ENCODE measurements at places on chromosomes 2 and 18.

DNA sequence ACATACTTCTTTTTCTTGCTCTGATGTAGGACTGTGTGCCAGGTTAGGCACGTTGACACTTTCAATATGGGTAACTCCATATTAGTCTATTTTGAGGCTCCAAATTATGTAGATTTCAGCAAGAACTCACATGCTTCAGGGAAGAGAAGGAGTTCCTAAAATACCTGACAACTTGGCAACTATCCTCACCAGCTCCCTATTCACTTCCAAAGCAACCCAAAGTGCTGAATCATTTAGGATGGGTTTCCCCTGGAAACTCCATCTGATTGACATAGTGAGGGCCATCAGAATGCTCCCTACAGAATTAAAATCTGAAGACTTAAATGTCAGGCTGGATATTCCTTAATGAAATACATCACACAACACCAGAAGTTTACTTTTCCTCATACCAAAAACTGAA, 32.5 kb upstream of the NFU1 start:
- no peak for DNase-seq

- DNase-seq, result no peak
Observed at GRCh38 chr18:65754121-65754520, 3.3 kb downstream of the CDH7 start.

GRCh38 chr2:226295681-226296080, 503.9 kb downstream of the IRS1 start:
- DNase-seq, result no peak

DNA sequence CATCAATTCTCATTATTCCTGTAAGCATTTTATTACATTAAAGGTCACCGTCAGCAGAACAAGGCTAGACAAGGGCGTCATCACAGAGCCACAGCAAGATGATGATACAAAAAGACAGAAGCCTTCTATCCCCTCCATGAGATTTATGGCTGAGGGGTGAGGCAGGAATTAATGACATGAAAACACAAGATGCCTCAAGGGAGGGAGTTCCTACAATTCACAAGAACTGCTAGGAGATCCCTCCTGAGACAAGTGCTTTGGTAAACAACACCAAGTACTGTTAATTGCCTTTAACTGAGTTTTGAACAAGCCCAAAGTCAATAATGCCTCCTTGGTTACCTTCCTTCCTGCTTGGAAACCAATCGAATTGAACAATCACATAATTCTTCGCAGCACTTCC, 14.1 kb downstream of the ADD2 start:
- DNase-seq, result peak; percentile 5

DNA sequence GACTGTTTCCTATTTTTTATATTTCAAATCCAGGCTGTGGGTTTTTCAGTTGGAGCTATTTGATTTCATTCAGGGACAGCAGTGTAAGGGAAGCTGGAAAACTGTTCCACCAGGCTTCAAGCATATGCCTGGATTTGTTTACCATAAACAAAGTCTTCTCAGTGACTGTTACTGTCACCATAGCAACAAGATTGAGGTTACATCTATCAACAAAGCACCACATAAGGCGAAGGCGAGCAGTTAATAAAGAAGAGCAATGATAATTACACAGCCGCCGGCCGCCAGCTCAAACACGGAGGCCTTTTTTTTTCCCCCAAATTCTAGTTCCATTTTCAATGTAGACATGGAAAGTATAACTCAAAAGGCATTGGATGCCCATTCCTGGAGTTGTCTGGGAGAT, 553.7 kb upstream of the SYT4 start:
- DNase-seq, result peak; percentile 66

DNA sequence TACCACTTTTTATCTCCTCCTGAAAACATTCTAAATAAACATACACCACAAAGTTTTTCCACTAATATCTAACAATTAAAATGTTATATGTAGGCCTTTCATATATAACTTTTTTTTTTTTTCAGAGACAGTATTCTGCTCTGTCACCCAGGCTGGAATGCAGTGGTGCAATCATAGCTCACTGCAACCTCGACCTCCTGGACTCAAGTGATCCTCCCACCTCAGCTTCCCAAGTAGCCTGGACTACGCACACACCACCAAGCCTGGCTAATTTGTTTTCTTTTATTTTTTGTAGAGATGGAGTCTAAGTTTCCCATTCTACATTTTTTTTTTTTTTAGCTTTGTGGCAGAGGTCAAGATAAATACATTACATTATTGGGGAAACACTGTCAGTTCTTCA, 1612.6 kb upstream of the NXPH2 start:
- no peak for DNase-seq

- DNase-seq, result no peak
Observed at GRCh38 chr2:197297772-197298318, 12.7 kb downstream of the ANKRD44 start.

GRCh38 chr18:58813561-58814225, 51.0 kb upstream of the ZNF532 start:
- DNase-seq, result no peak

GRCh38 chr2:234550511-234551107, 53.7 kb upstream of the ARL4C start:
- DNase-seq, result peak; percentile 69

DNA sequence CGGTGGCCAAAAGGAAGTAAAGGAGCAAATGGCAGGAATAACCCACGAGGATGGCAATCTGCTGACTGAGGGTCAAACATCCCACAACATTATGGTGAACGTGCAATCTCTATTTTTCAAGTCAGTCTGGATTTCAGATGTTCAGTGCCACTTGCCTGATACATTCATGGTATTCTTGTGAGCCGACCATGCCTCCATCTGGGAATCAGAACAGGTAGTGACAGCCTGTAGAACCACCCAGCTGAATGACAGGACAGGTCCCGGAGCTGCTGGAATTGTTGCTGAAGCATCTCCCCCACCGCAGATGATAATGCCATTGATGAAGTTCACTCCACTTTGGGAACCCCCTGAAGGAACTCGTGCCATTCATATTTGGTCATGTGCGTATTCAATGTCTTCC, 123.2 kb downstream of the CAPN13 start:
- DNase-seq, result no peak

GRCh38 chr2:32058130-32058529, 5.2 kb upstream of the SPAST start:
- no peak for DNase-seq

DNA sequence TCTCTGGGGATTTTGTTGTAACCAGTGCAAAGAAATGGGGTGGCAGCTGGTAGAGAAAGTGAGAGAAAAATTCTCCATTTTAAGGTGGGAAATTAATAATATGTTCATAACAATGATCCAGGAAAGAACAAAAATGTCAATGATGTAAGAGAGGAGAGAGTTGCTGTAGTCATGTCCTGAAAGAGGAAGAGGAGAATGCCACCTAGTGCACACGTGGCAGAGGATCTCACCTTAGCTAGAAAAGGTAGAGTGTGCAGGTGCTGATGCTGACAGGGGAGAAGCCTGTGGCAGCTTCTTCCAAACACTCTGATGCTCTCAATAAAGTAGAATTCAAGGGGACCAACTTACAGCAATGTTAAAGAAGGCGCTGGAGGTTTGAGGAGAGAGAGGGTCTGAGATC, 282.9 kb upstream of the PKDCC start:
- no peak for DNase-seq

DNA sequence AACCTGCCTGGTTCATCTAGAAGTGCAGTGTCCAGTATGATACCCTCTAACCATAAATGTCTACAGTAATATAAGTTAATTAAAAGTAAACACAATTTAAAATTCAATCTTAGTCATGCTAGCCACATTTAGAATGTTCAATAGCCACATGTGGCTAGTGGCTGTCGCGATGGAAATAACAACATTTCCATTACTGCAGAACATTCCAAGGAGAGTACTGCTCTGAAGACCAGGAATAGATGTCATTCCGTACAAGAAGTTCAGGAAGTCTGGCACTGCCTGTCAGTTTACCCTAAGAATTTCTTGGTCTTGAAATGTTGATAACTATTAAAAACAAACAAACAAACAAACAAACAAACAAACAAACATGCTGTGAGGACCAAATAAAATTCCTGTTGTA, 17.2 kb downstream of the LANCL1 start:
- no peak for DNase-seq

DNA sequence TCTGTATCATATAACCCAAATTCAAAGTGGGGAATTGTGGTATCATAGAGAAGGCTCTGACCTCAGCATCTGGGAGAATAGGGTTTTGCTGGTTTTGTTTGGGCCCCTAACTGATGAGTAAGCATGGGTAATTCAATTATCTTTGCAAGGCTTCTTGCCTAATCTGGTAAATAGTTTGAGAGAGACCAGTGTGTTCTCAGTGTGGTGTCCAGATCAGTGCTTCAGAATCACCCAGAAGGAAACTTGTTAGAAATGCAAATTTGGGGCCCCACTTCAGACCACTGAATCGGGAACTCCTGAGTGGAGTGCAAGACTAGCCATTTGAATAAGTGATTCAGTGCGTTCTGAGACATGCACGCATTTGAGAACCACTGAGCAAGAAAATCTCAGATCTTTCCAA, 282.7 kb downstream of the EPHA4 start:
- no peak for DNase-seq

- no peak for DNase-seq
Observed at GRCh38 chr2:241967467-241968144, 98.1 kb downstream of the RTP5 start.

- DNase-seq, result no peak
Observed at GRCh38 chr2:37301408-37301807, 23.2 kb downstream of the PRKD3 start.

DNA sequence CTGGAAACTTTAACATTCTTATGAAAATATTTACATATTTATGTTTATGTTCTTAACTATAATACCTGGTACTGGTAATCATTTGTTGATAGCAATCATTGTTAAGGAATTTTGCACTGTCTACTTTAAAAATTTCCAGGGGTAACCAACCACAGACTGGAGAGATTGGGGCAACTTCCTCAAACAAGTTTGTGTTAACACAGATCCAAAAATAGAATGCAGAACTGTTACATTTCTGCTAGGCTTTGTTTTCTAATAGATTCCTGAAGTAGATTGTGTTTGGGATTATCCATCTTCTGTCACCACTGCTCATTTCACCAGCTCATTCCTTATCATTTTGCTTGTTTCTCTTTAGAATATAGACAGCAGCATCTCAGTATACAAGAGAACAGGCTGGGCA, 23.7 kb downstream of the RNF125 start:
- DNase-seq, result no peak

- no peak for DNase-seq
Observed at GRCh38 chr2:177628831-177629230, 236.3 kb downstream of the AGPS start.

- DNase-seq, result peak; percentile 92
Observed at GRCh38 chr2:96927405-96928171, 57.7 kb upstream of the SEMA4C start.

Data from NCI-H1105 (cell line).